ENCODE measurements at places on chromosomes 7 and 10.

DNA sequence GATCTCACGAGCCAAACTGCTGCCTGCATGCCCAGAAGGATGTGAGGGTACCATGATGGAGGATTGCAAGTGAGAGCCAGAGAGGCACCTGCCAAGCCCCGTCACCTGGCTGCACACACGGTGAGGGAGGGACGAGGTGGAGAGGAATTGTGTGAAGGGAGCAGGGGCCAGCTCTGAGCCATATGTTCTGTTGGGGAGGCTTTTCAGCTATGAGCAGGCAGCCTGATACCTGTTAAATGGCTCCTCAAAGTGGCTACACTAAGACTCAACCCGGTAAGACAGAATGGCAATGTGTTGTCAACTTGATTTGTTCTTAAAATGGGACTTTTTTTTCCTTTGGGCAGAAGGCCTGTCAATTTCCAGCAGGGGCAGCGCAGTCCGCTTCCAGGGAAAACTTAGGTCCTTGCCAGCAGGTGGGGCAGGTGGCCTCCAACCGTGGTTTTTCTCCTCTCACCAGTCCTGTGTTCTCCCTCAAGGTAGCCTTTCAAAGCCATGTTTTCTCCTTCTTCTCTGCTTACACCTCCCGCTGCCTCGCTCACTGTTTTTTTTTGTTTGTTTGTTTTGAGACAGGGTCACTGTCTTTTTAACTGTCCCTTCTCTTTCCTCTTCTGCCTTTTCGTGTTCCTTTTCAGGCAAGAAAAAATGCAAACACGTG, 57.7 kb upstream of the ZNRF2 start:
- no peak for DNase-seq

GRCh38 chr7:50650057-50650664, 85.0 kb upstream of the DDC start:
- peak; percentile 7 for DNase-seq

DNA sequence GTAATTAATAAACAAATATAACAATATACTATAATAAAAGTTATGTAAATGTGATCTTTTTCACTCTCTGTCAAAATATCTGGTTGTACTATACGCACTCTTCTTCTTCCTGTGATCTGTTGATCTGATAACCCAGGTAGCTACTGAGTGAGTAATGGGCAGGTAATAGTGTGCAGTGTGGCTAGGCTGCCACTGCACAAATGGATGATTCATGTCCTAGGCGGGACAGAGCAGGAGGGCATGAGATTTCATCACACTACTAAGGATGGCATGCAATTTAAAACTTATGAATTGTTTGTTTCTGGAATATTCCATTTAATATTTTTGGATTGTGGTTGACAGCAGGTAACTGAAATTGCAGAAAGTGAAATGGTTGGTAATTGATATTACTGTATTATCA, 44.5 kb downstream of the TAS2R16 start:
- no peak for DNase-seq

DNA sequence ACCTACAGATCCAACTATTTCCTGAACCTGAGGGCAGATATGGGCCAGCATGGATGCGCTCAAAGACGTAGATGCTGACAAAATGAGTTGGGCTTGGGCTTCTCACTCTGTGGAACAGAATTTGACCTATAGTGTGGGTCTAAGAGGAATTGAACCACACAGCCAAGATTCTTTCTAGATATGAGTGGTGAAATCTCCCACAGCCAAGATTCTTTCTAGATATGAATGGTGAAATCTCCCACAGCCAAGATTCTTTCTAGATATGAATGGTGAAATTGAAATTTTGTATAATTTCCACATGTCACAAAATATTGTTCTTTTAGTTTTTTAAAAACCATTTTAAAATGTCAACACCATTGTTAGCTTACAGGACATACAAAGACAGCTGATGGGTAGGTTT, 215.4 kb upstream of the LRGUK start:
- no peak for DNase-seq

- DNase-seq, result no peak
These were observed 659 bp downstream of the OPTN start for GRCh38 chr10:13100349-13101294.

GRCh38 chr7:1809601-1810258, 139.7 kb downstream of the ELFN1 start:
- no peak for DNase-seq

DNA sequence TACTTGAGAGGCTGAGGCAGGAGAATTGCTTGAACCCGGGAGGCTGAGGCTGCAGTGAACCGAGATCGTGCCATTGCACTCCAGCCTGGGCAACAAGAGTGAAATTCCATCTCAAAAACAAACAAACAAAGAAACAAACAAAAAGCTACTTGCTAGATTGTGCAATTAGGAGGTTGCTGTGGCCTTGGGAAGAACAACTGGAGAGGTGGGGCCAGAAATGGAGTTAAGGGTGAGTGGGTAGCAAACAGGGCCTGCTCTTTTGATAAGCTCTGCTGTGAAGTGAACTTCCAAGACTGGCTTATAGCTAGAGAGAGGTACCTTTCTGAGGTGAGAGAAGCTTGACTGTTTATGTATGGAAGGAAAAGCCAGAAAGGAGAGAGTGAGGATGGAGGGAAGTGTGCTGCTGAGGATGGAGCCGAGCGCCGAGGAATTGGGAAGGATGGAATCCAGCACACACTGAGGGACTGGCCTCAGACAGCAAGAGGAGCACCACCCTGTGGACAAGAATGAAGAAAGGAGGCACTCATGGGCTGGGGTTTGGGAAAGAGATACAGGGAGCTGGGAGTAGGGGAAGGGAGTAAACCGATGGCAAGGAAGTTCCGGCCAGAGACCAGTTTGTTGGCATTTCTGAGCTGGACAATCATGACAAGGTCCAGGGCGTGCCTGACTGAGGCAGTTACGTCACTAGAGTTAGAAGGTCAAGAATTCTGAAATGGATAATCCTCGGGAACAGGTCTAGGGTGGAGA, 7.0 kb upstream of the RPEL1 start:
- DNase-seq, result peak; percentile 54

GRCh38 chr10:1172256-1172984, 116.2 kb downstream of the WDR37 start:
- no peak for DNase-seq

- DNase-seq, result no peak
These were observed 26.6 kb upstream of the GJD4 start for GRCh38 chr10:35578618-35578956.

DNA sequence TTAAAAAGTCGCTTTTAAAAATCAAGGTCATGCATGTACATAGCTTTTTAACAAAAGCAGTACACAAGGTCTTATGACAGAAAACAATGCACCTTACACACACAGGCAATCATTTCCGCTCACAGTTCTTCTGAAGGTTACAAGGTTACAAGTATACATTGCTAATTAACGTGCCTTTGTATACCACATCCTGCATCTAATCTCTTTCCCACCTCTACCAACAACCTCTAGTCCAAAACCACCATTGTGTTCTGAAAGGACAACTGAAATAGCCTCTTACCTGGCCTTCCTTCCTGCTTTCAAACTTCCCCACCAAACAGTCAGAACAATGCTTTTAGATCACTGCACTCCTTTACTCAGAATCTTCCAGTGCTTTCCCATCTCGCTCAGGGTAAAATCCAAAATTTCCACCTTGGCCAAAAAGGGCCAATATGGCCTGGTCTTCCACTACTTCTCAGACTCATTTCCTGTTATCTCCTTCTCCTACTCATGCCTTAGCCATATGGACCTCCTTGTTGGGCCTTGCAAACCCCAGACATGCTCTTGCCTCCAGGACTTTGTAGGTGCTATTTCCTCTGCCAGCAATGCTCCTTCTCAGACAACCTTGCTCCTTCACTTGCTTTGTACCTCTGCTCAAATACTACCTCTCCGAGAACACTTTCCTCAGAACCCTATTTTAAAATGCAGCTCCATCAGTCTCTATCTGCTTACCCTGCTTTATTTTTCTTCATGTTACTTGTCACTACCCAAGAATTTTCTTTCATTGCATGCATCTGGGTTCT, 205.4 kb downstream of the DNAJC1 start:
- no peak for DNase-seq

DNA sequence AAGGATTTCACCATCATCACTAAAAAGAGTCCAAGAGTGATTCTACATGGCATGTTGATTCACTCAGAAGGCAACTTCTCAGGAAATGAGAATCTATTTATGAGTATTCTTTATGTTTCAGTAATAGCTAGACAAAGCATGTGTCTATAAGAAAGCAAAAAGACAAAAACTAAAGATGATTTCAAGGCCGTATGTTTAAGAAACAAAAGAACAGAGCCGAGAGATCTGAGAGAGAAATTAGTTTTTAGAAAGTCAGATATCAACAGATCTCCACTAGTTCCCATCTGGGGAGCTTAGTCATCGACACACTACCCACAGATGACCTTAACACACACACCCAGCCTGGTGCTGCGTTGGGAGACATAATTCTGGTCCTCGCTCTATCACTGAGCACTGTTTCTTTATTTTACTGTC, 21.0 kb downstream of the PIP4K2A start:
- no peak for DNase-seq

GRCh38 chr10:69572159-69573055, 815 bp downstream of the NEUROG3 start:
- peak; percentile 57 for DNase-seq

GRCh38 chr10:98320486-98321185, 52.6 kb upstream of the LOXL4 start:
- DNase-seq, result no peak

DNA sequence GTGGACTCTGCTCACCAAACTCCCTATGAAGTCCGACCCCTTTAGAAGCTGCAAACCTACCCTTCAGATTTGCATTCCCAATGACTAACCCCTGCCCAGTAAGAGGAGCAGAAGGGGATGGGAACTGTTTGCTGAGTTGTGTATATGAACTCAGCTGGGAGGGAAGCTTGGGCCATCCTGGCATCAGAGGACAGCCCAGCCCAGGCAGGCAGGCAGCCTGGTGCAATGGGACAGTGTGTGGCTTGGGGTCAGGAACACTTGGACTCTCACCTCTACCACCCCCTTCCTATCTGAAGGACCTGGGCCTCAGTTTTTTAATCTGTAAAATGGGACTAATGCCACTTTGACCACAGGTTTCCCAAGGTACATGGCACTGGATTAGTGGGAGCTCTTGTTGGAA, 147.4 kb upstream of the GPR26 start:
- DNase-seq, result peak; percentile 16

- no peak for DNase-seq
These were observed 12.2 kb downstream of the FOXP2 start for GRCh38 chr7:114426824-114427223.

DNA sequence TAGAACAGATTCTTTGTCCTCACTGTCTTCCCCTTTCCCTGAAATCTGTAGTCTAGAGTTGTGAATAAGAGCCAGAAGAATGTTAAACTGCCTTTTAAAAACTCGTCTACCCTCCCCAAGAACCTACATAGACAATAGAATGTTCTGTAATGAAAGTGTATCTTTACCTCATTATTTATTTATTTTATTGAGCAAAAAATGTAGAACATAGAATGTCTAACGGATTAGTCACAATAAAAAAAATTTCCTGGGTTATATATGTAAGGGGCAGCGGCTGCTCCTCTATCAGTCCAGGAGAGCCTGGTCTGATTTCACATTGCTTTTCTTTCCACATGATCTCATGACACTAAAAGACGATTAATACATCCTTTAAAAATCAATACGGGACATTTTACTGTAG, 135.7 kb downstream of the SDK1 start:
- no peak for DNase-seq

DNA sequence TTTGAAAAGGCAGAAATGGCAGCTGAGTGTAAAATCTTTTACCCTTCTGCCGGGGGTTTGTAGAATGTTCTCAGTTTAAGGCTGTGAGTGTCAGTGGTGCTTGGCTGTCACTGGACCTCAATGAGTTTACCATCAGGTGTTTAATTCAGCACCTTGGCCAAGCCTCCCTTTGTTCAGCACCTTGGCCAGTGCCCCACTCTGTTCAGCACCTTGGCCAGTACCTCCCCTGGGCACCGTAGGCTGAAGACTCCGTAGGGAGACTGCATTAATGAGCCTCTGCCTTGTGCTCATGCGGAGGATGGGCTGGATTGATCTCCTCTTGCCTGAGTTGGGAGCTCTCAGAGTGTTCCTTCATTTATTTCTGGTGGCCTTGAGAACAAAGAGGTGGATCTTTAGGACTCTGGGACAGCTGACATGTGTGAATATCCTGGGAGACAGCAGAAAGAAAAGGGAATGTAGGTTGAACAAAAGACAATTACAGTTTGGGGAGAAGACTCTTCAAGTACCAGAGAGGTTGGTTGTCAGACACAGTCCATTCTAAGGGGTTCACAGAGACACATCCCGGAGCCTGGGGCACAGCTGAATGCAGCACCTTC, 1.6 kb downstream of the FAM24A start:
- DNase-seq, result peak; percentile 86

GRCh38 chr7:44195889-44196288, 4.9 kb upstream of the YKT6 start:
- DNase-seq, result no peak

DNA sequence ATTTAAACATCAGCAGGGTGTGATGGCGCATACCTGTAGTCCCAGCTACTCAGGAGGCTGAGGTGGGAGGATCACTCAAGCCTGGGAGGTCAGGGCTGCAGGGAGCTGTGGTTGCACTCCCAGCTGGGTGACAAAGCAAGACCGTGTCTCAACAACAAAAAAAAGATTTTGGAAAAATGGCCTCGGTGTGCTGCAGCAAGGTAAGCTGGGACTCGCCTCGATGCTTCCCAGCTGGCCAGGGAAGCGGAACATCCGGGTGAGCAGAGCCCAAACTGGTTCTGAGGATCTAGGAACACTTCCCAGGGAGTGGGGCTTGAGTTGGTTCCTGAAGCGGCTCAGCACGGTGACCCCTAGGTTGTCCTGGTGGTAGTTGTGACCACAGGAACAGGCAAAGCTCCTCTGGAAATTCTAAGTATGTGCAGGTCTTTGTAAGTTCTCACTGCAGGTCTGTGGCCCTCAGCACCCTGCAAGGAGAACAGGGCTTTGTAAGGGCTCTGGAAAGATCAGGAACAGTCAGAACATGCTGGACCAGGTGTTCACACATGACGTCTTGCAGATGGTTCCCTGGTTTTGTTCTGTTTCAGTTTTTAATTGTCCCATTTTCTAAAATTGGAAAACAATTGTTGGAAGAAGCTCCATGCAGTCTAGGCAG, 38.6 kb upstream of the ZMIZ2 start:
- DNase-seq, result no peak

GRCh38 chr7:78326876-78327275, 528.3 kb downstream of the PHTF2 start:
- DNase-seq, result no peak

DNA sequence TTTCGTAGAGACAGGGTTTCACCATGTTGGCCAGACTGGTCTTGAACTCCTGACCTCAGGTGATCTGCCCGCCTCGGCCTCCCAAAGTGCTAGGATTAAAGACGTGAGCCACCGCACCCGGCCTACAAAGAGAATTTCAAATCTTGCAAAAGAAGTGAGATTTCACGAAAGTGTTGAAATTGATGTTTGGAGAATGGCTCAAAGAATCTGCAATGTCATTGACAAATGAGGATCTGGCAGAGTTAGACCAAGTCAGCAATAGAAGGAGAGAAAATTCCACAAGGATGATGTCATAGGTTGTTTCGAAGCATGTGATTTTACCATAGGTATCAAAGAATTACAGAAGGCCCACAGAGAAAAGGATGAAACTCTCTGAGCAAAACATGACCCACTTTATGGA, 71.7 kb downstream of the LYZL2 start:
- no peak for DNase-seq

- no peak for DNase-seq
These were observed 519.5 kb downstream of the GRID1 start for GRCh38 chr10:85847085-85847484.

- DNase-seq, result no peak
These were observed 108.0 kb downstream of the WDFY4 start for GRCh38 chr10:48792687-48793096.

Data from ecto neural progenitor cell (in vitro differentiated cells).